ENCODE measurements at places on chromosomes 6 and 20.

GRCh38 chr6:52550870-52551269 is 26.0 kb downstream of the TRAM2 start:
- DNase-seq = no peak

DNA sequence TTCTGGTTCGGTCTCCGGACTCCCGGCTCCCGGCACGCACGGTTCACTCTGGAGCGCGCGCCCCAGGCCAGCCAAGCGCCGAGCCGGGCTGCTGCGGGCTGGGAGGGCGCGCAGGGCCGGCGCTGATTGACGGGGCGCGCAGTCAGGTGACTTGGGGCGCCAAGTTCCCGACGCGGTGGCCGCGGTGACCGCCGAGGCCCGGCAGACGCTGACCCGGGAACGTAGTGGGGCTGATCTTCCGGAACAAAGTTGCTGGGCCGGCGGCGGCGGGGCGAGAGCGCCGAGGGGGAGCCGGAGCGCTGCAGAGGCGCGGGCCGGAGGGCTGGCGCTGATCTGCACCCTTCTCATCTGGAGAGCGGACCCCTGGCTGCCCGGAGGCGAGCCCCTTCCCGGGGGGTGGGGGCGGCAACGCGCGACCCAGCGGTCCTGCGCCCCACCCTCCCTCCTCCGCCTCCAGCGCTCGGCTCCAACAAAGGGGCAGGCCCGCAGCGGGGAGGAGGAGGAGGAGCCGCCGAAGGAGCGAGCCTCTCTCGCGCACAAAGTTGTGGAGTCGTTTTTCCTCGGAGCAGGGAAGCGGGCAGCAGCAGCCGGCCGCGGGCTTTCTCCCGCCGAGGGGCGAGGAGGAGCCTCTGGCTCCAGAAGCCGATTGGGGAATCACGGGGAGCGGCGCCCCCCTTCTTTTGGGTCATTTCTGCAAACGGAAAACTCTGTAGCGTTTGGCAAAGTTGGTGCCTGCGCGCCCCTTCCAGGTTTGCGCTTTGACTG is at the start of gene UTRN:
Gene UTRN (plus strand): TSS at position 553 of the 765 bp plus-strand sequence. CDS start 6,494 bp downstream, outside the sequence.
- DNase-seq = peak; percentile 11

GRCh38 chr6:19876672-19877071 is 39.5 kb downstream of the ID4 start:
- no peak for DNase-seq

DNA sequence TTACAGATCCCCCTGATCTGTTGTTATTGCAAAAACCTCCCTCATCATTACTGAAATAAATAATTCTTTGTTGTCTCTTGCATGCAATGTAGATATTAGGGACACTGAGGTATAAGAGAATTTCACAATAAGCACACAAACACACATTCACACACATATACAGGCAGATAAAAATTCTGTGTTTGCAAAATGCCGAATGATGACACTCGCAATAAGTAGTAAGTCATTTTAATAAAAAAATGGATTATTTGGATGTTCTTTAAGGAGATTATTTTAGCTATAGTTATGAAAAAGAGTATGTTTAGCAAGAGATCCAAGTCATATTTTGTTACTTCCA is 13.6 kb downstream of the DEFB114 start:
- DNase-seq = no peak

GRCh38 chr6:109001291-109001894 is 93.3 kb downstream of the SESN1 start:
- DNase-seq = no peak

GRCh38 chr6:63864671-63865318 is 229.2 kb downstream of the PHF3 start:
- DNase-seq = no peak

DNA sequence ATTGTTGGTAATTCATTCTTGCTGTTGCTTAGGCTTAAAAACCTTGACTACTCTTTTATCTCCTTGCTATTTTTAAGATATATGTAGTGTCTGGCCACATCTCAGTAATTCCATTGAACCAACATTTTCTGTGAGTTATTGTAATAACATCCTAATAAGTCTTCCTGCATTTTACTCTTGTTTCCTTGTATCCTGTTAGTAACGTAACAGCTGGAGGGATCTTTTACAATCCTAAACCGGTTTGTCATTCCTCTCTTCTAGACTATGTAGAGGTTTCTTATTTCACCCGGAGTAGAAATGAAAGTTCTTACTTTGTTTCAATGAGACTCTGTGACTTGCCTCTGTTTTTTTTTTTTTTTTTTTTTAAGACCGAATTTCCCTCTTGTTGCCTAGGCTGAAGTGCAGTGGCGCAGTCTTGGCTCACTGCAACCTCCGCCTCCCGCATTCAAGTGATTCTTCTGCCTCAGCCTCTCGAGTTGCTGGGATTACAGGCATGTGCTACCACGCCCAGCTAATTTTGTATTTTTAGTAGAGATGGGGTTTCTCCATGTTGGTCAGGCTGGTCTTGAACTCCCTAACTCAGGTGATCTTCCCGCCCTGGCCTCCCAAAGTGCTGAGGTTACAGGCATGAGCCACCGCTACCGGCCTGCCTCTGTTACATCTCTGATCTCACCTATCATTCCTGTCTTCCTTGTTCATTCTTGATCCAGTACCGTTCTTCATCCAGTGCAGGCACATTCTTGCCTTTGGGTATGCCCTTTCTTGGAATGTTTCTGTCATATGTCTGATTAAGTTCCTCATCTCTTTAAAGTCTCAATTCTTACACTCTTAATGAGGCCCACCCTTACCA is 44.7 kb downstream of the NCOA3 start:
- no peak for DNase-seq

- DNase-seq = no peak
Observed at GRCh38 chr6:138004430-138005287, 102.6 kb downstream of the PERP start.

DNA sequence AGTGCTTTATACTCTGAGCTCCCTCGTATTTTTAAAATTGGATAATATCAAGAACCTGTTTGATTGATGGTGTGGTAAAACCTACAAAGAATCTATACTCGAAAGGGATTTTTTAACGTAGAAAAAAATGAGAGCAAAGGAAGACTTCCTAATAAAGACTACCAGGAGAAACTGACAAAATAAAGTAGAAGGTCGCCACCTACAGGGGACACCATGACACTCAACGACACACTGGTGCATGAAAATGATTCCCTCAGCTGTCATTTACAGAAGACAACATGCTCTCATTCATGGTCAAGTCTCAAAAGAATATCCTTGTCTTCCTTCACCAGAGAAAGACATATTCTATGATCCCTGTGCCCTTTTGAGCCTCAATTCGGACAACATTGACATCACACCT is 10.1 kb upstream of the NHSL1 start:
- no peak for DNase-seq

GRCh38 chr20:11727708-11728107 is 190.0 kb upstream of the BTBD3 start:
- DNase-seq = no peak

GRCh38 chr6:41424370-41425058 is 89.1 kb downstream of the NCR2 start:
- no peak for DNase-seq

GRCh38 chr20:20888266-20888656 is 175.8 kb upstream of the RALGAPA2 start:
- no peak for DNase-seq

DNA sequence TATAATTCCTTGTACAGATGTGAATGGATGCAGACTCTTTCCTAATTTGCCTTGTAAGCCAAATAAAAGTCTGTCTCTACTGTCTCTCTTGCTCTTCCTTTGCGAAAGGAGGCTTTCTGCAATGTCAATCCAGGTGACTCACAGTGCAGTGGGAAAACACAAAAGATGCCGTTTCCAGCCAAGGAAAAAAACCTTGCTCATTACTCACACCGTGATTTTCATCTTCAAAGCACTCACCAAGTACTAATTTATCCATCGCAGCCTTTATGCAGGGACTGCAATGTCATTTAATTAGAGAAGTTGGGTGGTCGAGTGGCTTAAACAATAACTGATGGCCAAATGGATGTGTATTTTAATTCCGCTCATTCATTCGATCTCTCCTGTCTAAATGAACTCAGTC is 23.8 kb downstream of the SAYSD1 start:
- DNase-seq = no peak

GRCh38 chr6:151063352-151063751 is 176.4 kb upstream of the AKAP12 start:
- no peak for DNase-seq

- no peak for DNase-seq
Observed at GRCh38 chr6:50543666-50544065, 169.7 kb upstream of the TFAP2D start.

DNA sequence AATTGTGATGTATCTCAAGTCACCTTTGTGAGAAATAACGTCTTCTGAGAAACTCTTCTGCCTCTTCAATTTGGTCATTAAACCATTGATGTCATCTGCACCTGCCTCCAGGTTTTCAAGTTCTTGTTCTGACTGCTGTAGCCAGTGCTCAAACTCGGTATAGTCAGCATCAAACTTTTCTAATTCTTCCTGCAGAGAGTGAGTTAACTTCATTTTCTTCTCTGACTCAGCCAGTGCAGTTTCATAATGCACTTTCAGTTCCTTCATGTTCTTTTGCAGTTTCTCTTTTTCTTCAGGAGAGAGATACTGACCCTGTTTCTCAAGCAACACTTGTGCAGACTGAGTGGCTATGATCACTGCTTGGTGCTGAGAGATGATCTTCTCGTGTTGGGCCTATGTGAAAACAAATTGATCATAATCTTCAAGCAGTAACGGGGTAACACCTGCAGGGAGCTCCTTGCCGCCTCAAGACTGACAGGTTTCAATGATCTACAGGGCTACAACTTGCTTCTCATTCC is 48.8 kb downstream of the DST start:
- DNase-seq = no peak

- no peak for DNase-seq
Observed at GRCh38 chr6:121365536-121366521, 31.5 kb upstream of the TBC1D32 start.

DNA sequence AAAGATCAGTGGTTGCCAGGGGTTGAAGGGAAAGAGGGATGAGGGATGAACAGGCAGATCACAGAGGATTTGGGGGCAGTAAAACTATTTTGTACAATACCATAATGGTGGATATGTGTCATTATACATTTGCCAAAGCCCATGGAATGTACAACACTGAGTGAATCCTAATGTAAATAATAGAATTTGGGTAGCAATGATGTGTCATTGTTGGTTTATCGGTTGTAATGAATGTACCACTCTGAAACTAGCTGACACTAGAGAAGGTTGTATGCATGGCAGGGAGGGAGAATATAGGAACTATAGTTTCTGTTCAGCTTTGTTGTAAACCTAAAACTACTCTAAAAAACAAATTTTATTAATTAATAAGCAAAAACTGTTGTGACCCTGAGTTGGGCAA is 17.8 kb upstream of the ASF1A start:
- DNase-seq = no peak

GRCh38 chr6:111979633-111980032 is 74.3 kb upstream of the CCN6 start:
- DNase-seq = no peak

DNA sequence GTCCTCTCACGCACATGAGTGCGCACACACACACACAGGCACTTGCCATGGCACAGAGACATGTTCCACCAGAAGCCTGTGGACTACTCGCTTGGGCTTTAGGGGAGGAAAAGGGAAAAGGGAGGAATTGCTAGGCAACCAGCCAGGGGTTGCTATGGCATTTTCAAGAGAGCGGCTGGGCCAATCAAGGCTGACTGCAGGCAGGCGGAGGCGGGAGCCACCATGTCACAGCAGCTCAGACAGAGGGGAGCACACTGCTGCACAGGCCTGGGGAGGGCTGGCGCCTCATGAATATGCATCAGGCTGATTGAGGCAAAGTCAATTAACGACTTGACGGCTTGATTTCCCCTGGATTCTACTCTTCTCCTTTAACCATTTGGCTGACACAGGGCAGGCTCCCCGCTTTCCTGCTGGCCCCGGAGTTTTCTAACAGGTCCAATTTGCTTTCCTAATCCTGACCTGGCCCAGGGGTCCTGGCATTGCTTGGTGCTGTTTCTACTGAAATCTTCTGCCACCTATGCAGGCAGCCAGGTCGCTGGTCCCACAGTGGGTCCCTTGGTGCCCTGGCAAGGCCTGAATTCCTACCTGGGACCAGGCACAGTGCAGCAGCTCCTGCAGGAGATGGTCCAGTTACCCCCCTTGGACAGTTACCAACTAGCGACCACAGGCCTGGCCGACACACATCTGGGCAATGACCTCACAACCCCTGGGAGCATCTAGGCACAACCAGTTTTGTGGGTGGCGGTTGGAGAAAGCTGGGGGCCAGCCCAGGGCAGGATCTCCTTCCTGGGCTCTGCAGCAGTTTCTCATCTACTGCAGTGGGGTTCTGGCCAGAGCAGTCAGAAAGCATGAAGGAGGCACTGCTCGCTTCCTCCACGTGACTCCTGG is 52.1 kb downstream of the YTHDF1 start:
- DNase-seq = no peak

- no peak for DNase-seq
Observed at GRCh38 chr6:165243801-165244200, 65.6 kb downstream of the C6orf118 start.
